Stimulated activated CD4-positive, alpha-beta T cell treated with anti-CD3 and anti-CD28 coated beads, Interleukin-4, amount 100 ng/mL, for 24 hours (primary cell): ENCODE measurements at places on chromosomes 13 and 19.
A peak's percentile ranks its signal among the peaks of the same experiment; 100 is the strongest.

- no peak for DNase-seq
Observed at GRCh38 chr13:114119196-114119595, 13.2 kb downstream of the RASA3 start.

GRCh38 chr19:10478476-10478875, 24.7 kb downstream of the KEAP1 start:
- no peak for DNase-seq

- no peak for DNase-seq
Observed at GRCh38 chr13:77928909-77929308, 10.3 kb upstream of the EDNRB start.

DNA sequence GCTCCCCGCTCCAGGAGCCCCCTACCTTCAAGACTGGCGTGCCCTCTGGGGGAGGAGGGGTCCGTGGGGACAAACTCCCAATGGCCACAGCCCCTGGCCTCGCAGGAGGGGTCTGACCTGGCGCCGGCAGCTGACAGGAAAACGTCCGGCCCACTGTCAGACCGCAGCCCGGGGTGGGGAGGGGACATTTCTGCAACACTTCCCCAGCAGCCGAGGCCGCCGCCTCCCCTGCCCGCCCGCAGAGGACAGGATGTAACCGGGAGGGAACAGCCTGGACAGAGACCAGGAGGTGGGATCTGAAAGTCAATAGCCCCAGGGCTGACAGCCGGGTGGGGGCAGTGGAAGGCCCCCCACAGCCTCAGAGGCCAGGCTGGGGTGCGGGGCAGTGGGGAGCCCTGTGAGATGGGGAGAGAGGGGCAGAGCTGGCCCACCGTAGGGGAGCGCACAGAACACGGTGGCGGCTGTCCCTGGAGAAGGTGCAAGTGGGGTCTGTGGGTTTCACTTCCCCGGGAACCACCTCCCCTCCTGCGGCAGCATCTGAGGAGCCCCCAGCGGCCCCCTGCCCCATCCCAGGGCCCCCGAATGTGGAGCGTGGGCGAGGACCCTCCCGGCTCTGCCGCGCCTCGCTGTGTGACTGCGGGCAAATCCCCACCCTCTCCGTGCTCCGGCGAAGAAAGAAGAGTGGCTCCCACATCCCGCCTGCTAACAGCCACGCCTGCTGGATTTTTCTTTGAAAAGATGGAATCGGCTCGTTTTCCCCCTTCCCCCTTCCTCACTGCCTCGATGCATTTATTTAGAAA, at the start of gene PEAK3:
Gene PEAK3 (minus strand): TSS at position 114 of the 800 bp plus-strand sequence. CDS start 1,244 bp downstream, outside the sequence.
- DNase-seq = peak; percentile 21

DNA sequence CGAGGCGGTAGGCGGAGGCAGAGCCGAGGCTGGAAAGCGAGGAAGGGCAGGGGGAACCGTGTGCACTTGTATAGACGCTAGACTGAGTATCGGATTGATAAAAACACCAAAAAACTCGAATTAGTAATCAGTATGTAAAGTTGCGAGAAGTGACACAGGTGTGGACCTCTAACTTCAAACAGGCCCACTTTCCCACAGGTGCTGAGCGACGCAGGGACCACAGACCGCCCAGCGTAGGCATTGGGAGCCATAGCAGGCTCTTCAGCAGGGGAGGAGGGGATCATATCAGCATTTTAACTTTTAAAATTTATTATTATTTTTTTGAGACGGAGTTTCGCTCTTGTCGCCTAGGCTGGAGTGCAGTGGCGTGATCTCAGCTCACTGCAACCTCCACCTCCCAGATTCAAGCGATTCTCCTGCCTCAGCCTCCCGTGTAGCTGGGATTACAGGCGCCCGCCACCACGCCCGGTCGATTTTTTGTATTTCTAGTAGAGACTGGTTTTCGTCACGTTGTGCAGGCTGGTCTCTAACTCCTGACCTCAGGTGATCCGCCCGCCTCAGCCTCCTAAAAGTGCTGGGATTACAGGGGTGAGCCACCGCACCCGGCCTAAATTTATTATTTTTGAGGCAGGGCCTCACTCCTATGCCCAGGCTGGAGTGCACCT, 574 bp downstream of the VMAC start:
- DNase-seq = no peak

- DNase-seq = peak; percentile 33
Observed at GRCh38 chr19:23817519-23817918, 58.8 kb upstream of the ZNF681 start.

DNA sequence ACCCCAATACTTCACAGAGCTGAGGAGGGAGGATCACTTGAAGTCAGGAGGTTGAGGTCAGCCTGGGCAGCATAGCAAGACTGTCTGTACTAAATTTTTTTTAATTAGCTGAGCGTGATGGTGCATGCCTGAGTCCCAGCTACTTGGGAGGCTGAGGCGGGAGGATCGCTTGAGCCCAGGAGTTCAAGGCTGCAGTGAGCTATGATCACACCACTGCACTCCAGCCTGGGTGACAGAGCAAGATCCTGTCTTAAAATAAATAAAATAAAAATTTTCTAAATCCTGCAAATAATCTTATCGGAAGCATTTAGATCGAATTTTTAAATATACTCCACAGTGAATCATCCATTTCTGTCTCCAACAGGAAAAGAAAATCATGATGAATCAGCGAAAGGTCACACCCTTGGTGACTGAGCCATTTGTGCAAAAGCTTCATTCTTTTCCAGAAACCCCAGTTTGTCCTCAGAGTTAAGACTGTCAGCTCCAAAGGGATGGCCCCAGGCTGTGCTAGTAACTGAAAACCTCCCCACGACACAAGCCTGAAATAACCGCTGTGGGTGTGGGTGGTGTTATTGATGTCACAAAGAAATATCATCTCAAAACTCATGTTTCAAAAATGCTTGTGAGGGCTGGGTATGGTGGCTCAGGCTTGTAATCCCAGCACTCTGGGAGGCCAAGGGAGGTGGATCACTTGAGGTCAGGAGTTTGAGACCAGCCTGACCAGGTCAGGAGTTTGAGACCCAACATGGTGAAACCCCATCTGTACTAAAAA, 167.6 kb downstream of the PTPRS start:
- no peak for DNase-seq

DNA sequence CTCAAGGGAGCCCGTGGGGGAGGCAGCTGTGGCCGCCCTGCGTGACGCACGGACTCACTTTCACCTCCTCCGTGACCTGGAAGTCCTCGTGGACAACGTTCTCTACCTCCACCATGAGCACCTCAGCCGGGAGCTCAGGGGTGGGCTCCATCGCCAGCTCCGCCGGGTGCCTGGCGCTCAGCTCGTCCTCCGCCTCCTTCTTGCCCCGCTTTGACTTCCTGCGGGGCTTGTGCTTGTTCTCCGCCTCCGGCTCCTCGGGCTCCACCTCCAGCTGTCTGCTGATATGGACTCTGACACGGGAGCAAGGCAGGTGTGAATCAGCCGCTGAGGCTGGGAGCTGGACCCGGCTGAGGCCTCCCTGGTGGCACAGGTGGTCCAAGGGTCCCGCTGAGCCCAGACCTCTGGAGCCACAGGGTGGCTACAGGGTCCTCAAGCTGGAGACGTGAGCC, 8.2 kb downstream of the LONP1 start:
- no peak for DNase-seq

- DNase-seq = no peak
Observed at GRCh38 chr19:40358773-40359172, 10.3 kb downstream of the PLD3 start.

- peak; percentile 42 for DNase-seq
Observed at GRCh38 chr19:18373892-18374629, 11.9 kb upstream of the GDF15 start.

DNA sequence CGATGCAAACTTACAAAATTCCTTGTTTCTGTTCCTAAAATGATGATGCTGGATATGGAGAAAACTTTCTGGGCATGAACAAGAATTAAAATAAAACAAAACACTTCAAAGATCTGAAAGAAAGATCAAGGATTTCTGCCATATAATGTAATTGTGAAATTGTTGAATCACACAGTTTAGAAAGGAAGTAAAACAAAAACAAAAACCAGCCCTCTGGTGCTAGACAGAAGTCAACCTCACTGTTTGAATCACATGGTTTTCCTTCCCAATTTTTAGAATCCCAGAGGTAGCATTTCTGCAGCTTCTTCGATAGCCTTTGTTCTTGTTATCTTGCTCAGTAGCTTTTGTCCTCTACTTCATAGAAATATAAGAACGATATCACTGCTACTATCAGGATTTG, 118.2 kb upstream of the ARGLU1 start:
- no peak for DNase-seq

GRCh38 chr19:9842834-9843625, 7.9 kb downstream of the PIN1 start:
- DNase-seq = no peak

DNA sequence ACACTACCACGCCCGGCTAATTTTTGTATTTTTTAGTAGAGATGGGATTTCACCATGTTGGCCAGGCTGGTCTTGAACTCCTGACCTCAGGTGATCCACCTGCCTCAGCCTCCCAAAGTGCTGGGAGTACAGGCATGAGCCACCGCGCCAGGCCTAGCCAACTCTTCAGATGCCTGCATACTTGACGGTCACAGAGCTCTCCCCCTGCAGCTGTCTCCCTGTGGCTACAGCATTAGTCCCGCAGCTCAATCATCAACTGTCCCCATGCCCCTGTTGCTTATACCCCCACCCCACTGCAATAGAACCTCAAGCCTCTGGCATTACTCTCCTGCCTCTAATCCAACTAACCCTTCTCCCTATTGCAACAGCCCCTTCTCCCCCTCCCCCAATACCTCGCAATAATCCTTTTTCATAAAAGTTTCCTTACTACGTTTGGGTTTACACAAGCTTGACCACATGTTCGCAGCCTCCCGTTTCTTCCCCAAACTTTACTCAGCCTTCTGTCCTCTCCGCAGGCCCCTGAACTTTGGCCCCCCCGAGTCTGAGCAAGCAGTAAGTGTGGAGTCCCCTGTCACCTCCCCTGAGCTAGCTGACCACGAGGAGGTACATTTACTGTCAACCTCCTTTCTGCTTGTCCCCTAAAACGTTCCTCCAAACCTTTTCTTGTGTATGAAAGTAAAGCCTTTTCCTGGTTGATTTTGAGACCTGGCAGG, 1.7 kb downstream of the ZNF77 start:
- DNase-seq = no peak

GRCh38 chr19:53853707-53854106, 14.0 kb upstream of the MYADM start:
- no peak for DNase-seq
